ENCODE measurements at places on chromosomes 11 and 22. TPM values are rescaled to one million over a fixed set of nuclear protein-coding genes. Genes with fewer than 3 reads are reported as not detected.

TIMP3 gene
- 197 TPM for total RNA-seq

- DNase-seq = no peak
Observed at GRCh38 chr22:38831166-38831945, 12.5 kb downstream of the NPTXR start.

GRCh38 chr11:120659076-120659475 is 147.5 kb downstream of the GRIK4 start:
- DNase-seq = no peak

- no peak for DNase-seq
Observed at GRCh38 chr11:26457636-26458035, 114.4 kb downstream of the MUC15 start.
